ENCODE measurements at places on chromosomes 4 and X.

DNA sequence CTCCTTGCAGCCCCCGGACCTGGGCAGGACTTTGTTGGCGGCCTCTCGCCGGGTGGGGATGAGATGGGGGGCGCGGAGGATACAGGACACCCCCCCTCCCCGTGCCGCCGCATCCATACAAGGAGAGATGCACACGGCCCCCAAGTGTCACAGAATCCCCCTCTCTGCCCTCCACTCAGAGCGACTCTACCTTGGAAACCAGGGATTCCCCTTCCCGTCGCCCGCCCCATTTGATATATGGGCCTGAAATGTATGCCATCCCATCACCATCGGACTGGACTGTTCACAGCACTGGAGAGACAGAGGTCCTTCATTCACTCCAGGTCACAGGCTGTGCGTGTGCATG is 426 bp downstream of the PORCN start:
- no peak for DNase-seq

DNA sequence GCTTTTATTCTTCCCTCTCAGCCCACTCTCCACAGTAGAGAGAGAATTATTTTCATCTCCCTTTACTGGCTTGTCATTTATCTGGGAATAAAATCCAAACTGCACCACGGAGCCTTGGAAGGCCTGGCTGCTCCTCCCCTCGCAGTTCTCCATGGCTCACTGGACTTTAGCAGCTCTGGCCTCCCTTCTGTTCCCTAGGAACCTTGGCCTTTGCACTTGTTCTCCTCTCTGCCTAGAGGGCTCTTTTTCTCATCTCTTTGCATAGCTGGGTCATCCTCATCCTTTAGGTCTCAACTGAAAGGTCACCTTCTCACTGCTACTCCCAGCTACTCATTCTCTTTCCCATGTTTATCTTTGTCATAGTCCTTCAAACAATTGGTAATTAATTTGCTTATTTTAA is 31.3 kb upstream of the TAPT1 start:
- DNase-seq: no peak

- DNase-seq: no peak
Measured at GRCh38 chr4:152998861-152999260, 62.7 kb downstream of the FHDC1 start.

GRCh38 chr4:2266181-2266580 is 4.3 kb upstream of the MXD4 start:
- peak; percentile 89 for DNase-seq

GRCh38 chr4:20078644-20079043 is 173.1 kb upstream of the SLIT2 start:
- DNase-seq: no peak

DNA sequence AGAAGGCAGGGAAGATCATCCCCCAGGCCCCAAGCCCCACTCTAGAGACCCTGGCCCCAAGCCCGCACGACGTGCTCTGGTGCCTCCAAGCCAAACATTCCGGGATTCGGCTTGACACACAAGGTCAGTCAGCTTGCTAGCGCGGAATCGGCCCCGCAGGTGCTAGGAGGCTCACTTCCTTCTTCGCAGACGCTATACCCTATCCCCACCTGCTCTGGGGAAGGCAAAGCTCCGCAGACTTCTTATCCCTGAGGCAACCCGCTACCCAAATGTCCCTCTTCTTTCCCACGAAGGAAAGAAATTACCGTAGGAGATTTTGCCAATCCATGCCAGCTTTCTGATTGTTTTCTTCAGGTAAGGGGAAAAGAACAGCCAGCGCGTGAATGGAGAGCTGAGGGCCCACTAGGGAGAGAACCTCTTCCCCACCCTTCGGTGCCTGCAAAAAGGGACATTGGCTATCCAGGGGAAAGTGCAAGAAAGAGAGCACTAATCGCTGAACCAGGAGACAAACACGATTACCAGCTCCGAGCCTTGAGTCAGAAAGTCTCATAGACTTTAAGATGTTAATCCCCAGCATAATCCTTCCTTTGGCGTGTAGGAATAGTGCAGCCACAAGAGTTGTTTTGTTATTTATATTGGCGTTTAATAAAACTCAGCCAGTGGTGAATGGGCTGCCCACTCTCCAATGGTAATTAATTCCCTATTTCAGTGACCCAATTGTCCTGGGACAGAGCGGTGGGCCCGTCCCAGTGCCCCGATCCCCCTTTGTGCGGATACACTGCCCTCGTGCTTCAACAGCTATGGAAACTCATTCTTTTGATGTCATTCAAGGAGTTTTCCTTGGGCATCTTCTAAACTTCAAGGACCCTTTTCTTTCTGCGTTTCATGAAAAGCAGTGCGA is 5.4 kb upstream of the NEUROG2 start:
- DNase-seq: no peak

DNA sequence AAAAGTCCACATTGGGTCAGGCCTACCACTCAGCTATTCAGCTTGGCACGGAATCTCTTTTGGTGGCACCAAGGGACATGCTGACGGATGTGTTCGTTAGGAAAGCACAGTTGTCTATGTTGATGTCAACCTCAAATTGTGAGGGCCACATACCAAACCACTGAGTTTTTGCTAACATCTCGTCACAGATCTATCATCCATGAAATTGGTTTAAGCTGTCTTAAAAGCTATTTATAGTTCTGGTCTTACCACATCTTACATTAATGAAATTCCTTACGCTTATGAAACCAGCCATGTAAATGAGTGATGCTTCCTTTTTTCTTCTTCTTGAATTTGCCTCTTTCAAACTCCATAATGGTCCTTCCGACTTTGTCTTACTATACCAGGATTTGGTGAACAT is 101.5 kb downstream of the MGST2 start:
- DNase-seq: no peak

GRCh38 chr4:69124941-69125340 is 28.7 kb downstream of the UGT2B7 start:
- no peak for DNase-seq

GRCh38 chrX:64229154-64229553 is 1.3 kb downstream of the ASB12 start:
- no peak for DNase-seq

- DNase-seq: peak; percentile 43
Measured at GRCh38 chrX:77572322-77572721, 125.1 kb downstream of the FGF16 start.

GRCh38 chrX:103831342-103831802 is 685 bp downstream of the RAB9B start:
- no peak for DNase-seq

DNA sequence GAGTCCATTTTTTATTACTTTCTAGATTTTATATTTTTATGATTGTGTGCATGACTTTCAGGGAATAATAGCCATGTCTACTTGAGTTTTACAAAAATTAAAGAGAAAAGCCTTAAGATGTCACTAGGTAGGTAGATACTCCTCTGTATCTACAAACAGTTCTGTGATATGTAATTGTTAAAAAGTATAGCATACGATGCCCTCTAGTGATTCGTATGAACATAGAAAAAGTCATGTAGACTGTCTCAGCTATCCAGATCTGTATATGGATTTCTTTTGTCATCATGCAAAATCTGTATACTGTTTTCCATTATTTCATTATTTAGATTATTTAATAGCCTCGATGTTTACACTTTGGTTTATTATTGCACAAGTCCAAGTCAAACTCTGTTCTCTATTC is 856.6 kb downstream of the CENPC start:
- DNase-seq: peak; percentile 60

- no peak for DNase-seq
Measured at GRCh38 chrX:124194901-124195300, 137.6 kb upstream of the TEX13D start.

DNA sequence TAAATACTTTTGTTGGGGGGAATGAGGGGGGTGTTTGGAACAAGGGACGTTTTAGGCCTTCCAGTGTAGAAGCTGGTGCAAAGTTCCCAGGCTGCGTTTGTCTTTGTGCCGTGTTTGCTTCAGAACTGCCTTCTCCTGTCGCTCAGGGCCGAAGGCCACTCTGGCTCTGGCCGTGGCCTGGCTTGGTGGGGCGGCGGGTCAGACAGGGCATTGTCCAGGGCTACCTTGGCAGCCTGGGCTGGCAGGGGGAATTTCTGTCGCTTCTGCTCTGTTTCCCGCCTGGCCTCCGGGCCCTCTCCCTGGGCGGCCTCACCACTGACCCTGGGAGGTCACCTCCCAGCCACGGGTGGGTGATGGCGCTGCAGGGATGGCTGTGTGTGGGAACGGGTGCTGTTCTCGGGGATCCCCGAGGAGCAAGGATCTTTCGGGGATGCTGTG is 140.0 kb downstream of the COL4A6 start:
- DNase-seq: no peak

DNA sequence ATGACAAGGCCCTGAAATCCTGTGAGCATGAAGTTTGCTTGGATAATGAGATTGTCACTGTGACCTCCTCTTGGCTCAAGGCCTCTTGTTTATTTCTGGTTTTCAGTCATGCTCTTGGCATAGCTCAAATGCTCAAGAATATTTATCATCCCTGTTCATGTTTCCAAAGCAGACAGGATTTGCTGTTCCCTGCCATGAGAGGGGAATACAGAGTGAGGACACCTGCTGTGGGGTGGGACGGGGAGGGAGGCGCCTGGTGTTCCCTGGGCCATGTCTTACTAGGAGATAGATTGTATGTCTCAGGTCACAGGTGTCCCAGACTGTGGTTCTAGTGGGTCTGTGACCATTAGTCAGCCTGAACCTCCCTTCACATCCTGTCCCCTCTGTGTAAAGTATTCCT is 34.9 kb upstream of the SH3RF1 start:
- no peak for DNase-seq

GRCh38 chrX:69104756-69105434 is 60.4 kb downstream of the PJA1 start:
- no peak for DNase-seq

GRCh38 chr4:152719801-152720556 is 40.2 kb upstream of the TMEM154 start:
- no peak for DNase-seq

- no peak for DNase-seq
Measured at GRCh38 chrX:104168127-104168526, 1.9 kb downstream of the FAM199X start.

DNA sequence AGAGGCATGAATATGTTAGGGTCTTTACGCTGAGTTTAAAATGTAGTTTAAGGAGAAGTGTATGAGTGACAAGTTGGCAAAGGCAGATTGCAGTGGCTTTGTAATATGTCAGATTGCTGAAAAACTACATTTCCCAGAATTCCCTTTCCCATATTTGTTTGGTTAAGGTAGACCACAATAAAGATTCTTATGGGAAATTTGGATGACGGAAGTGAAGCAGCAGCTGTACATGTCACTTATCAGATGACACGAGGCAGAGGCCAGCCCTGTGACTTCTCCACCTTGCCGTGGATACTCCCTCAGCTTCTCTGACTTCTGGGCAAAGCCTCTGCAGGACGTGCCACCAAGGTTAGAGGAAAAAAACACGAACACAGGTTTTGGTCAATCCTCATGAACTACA is 229.7 kb upstream of the DKK2 start:
- no peak for DNase-seq

GRCh38 chr4:108586778-108587177 is 33.6 kb upstream of the RPL34 start:
- DNase-seq: no peak

DNA sequence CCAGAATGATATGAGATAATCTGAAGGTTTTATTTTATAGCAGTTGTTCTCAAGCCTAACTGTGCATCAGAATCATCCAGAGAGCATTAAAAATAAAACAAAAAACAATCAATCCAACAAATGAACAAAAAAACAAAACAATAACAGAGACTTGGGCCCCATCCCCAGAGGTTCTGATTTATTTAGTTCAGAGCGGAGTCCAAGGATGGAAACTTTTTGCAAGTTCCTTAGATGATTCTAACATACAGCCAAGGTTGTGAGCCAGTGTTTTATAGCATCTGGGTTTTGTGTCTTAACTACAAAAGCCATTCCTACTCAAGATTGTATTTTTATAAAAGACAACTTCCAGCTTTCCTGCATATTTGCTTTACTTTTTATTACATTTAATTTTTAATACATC is 59.4 kb upstream of the GRPR start:
- DNase-seq: no peak

GRCh38 chr4:41458689-41459088 is 79.3 kb upstream of the LIMCH1 start:
- DNase-seq: no peak

DNA sequence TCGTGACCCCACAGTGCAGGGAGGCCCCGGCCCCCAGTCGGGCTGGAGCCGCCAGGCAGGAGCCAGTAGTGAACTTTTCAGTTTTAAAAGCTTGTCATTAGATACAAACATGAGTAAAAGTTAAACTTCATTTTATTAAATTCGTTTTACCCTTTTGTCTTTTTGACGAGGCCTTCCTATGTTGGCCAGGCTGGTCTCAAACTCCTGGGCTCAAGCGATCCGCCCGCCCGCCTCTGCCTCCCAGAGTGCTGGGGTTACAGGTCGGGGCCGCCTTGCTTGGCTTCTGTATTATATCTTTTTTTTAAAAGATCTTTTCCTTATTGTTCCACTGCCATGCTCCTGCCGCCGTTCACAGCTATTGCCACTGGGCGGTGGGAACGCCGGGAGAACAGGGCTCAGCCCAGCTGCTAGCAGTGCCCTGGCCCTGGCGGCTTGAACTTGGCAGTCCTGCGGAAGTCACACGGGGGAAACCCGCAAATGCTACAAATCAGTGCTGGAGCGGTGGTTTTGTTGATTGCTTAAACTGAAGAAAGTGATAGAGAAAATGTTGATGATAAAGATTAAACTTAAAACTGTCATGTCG is 968 bp upstream of the NELFA start:
- peak; percentile 65 for DNase-seq

DNA sequence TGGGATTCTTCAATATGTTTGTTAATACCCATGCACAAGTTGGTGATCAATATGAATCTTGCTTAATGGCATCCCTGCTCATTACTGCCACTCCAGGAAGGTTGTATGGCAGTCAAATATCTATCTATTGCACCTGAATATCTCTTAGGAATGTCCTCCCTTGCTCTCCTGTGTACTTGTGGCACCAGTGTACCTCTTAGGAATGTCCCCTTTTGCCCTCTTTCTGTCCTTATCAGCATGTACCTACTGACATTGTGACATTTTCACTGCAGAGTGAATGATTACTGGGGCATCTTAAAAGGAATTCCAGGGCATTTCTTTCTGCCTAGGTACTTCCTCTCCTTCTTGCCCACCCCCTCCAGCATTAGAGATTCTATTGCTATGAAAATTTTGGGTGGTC is 163.8 kb upstream of the CENPE start:
- no peak for DNase-seq

- peak; percentile 34 for DNase-seq
Measured at GRCh38 chrX:154600759-154601374, 15.9 kb downstream of the CTAG1A start.

All from cardiac fibroblast (primary cell).